BJ (cell line): ENCODE measurements at places on chromosomes 4 and X.

- DNase-seq = no peak
These were observed 72.9 kb upstream of the STIM2 start for GRCh38 chr4:26787461-26788340.

DNA sequence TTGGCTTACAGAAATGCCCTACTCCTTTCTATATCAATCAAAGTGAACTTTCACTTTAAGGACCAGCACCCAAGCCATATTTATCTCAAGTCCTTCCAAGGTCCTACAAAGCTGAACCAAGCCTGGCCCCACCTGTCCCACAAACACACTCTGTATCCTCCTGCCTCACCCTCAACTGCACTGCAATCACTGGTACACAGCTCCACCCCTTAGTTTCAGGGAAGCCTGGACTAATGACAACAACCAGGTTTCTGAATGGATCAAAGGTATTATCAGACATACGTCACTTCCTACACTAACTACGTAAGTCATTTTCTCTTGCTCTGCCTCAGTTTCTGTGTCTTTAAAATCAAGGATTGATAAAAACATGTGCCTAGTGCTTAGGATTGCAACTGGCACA, 205.6 kb upstream of the HS3ST1 start:
- DNase-seq = no peak

DNA sequence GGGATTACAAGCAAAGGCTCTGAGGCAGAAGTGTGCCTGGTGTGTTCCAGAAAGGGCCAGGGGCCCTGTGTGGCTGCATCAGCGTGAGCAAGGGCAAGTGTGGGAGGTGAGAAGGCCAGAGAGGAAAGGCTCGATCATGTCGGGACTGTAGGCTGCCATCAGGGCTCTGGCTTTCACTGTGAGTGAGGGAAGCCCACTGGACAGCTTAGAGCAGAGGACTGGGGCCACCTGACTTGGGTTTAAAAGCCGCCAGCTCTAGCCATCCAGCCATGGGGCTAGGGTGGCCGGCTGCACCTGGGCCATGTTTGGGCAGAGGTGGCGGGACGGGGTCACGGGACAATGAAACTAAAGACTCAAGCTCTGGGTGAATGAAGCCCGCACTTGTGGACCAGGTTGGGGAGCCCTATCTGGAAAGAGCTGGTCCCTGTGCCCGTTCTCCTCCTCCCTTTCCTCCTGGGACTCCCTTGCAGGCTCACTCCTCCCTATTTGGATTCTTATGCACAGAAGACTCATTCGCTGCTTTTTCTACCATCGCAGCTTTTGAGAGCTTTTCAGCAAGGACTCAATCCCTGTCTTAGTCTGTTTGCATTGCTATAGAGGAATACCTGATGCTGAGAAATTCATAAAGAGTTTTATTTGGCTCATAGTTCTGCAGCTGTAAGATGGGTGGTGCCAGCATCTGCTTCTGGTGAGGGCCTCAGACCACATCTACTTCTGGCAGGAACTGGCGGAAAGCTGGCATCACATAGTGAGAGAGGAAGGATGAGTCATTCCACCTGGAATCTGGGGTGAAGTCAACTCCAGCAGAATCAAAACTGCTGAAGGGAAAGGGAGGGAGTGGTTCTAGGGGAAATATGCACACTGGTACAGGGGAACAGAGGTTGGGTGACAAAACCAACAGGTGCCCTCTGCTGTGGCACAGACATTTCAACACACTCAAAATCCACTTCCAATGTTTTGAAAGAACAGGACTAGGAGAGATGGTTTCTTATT, 15.3 kb downstream of the CTAG1B start:
- no peak for DNase-seq

- DNase-seq = no peak
These were observed 977 bp downstream of the MAGEE1 start for GRCh38 chrX:76428243-76429130.

- peak; percentile 15 for DNase-seq
These were observed 29.3 kb downstream of the CRMP1 start for GRCh38 chr4:5863461-5864113.

DNA sequence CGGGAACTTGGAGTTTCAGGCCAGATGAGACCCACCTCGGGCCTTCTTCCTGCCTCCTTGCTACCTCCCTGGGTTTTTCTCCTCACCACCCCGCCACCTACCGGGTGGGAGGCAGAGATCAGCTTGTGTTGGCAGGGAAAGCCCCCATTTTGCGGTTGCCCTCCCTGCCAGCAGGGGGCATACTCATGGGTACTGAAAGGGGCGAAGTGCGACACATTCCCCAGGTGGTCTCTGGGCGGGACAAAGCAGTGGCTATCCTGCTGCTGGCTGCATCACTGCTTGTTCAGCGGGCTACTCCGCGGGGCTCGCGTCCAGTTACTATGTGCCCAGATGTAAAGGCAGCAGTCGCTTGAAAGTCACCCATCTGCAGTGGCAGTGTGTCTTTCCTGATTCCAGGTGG, 330.3 kb downstream of the PDHA2 start:
- no peak for DNase-seq

- DNase-seq = no peak
These were observed 230.1 kb upstream of the FAT4 start for GRCh38 chr4:125084608-125085007.

DNA sequence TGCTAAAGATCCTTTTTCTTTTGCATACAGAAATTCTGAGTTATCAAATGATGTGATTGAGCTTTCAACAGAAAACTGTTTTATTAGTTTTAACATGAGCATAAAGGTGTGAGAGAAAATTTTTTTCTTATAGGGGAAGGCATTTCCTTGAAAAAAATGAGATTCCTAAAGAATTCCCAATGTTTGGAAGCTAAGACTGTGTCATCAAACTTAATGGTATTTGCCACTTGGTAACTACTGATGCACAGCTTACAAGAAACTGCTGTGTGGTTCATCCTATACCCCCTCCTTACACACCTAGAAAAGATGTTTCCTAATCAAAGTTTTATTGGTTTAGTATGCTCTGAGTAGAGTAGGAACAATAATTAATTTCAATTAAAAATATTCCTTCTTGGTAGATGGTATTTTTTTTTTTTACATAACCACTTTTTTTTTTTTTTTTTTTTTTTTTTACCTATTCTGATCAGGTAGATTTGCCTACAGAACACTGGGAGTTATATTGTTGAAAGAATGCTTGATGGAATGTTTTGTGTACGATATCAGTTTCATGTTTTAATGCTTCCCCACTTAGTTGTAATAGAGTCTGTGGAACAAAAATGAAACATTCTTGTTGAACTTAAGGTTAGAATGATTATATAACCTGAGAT, 6.0 kb downstream of the PTPN13 start:
- no peak for DNase-seq

DNA sequence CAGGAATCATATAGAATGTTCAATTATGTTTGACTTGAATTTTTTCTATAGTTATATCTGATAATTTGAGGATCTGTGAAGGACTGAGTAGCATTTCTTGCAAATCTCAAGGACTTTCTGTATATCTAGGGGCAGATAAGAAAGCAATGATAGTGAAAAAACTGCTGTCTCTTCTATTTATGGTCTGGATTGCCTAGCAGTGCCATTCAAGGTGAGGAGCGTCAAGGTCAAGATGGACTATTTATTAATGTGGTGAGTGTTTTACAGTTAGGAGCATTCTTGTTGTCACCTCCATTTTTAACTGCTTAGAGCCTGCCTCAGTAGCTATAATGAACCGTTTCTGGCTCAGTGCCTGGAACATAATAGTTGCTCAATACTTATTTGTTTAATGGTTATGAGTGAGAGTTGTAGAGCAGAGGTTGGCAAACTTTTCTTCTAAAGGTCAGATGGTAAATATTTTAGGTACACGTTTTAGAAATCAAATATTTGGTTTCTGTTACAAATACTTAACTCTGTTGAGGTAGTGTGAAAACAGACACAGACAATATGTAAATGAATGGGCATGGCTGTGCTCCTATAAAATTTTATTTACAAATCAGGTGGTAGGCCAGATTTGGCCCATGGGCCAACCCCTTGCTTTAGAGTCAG, 523.2 kb upstream of the IGFBP7 start:
- no peak for DNase-seq

GRCh38 chrX:41779030-41779564, 55.1 kb downstream of the GPR82 start:
- DNase-seq = no peak

DNA sequence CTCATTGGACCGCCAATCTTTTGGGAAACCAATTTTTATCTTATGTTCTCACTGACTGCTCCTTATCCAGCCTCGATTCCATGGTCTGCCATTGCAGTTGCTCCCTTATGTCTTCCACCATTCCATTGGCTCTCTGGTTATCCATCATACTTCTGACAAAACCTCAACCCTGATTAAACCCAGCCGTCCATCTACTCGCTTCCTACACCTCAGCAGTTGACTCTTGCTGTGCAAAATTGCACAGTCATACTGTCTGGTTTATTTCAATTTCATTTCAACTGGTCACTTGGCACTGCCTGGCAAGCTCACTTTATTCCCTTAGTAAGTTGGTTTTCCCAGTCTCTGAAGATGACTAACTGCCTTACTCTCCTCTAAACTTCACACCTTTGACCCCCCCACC, 26.2 kb downstream of the ARL9 start:
- DNase-seq = no peak

- no peak for DNase-seq
These were observed 161.2 kb downstream of the RAPGEF2 start for GRCh38 chr4:159264057-159264456.

DNA sequence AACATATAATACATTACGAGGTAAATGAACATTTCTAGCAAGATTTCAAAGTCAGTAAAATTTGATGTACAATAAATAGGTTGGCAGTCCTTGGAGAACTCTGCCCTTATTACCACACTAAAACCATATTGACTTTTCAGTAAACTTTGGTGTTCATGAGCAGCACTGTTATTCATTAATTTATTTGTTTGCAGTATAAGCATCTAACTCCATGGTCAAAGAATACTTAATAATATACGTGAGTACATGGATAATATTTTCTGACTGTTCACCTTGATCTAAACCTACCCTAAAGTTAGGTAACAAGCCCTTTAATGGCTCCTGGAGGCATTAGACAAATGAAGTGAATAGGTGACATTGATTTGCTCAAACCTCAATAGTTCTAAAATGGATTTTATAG, 817.2 kb upstream of the FTHL17 start:
- no peak for DNase-seq

DNA sequence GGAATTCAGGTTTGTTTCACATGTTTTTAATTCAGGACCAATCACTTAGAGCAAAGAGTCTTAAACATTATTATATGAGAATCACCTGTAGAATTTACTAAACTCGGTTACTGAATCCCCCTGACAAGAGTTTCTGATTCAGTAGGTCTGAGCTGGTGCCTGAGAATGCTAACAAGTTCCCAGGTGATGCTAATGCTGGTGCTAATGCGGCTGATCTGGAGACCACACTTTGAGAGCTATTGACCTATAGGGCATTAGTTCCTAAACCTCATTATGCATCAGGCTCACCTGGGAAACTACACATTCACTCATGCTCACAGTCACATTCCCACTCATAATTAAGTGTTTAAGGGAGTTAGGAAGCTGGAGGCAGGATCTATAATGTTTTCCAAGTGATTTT, 36.1 kb upstream of the NUDT6 start:
- DNase-seq = no peak

DNA sequence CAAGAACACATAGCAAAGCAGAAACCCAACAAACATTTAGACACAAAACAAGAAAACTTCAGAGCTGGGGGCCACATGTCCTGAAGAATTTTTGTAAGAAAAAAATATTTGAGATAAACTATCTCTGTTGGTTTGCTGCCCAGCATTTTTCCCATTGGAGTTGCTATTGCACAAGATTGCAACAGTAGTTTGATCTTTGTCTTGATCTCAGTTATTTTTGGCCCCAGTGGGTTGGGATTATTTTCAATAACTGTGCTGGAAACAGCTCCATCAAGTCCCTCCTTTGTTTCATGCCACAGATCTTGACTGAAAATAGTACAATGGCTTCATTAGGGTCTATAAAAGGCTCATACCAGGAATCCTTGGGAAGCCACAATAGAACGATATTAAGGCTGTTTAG, 103.8 kb upstream of the RAI2 start:
- no peak for DNase-seq

DNA sequence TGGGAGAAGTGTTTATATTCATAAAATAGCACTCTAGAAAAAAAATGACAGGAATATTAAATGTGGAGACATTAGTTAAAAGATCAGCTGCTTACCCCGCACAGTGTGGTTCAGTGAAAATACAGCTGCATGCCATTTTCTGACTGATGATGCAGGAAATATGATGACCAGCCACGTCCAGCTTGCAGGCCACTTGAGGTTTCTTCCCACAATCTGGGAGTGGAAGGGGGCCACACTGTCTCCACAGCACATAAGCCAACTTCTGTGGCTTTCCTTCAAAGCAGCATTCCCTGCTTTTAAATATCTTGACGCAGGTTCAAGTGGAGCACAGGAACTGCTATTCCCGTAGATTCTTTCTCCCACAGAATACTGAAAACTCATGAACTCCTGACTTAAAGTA, 173.4 kb upstream of the GALNT7 start:
- no peak for DNase-seq

DNA sequence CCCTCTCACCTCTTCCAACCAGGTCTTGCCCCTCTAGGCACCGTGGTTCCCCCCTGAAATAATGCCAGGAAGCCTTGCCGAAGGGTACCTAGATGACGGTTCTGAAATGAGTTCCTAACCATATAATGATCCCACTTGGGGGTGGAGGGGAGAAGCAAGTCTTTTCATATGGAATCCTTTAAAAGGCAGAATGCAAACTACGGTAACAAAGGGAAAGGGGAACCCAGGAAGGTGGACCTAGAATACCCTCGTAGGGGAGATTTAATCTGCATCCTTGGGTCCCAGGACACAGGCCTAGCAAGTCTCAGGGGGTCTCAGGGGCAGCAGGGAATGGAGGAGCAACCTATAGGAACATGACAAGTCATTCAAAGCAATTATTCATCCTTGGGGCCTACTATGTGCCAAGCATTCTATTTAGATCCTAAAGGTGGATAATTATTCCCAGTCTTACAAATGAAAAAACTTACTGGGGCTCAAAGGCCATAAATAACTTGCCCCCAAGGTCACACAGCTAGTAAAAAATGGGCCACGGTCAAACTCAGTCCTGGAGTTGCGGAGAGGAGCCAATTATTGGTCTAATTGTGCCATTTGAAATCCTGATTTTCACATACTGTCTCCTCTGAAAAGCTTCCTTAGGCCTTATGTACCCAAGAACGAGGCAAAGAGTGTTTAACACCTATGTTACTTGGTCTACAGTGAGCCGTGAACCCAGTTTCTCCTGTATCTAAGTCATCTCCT, 8.8 kb downstream of the BCOR start:
- DNase-seq = no peak

DNA sequence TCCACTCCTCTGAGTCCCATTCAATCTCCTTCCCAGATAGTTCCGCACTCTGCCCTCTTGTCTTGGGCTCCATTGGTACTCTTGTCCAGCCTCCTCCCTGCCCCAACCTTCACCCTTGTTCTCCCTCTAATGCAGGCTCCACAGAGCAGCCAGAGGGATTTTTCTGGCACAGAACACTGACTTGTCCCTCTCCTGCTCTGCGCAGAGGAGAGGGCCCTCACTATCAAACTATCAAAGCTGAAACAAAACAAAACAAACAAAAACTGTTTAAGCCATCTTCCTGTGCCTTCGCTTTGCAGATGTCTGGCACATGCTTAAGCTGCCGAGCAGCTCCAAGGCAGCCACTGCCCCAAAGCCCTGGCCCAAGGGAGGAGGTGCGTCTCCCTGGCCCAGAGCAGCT, 2.9 kb downstream of the CNGA2 start:
- no peak for DNase-seq
